ENCODE measurements at places on chromosomes 16 and 17.

DNA sequence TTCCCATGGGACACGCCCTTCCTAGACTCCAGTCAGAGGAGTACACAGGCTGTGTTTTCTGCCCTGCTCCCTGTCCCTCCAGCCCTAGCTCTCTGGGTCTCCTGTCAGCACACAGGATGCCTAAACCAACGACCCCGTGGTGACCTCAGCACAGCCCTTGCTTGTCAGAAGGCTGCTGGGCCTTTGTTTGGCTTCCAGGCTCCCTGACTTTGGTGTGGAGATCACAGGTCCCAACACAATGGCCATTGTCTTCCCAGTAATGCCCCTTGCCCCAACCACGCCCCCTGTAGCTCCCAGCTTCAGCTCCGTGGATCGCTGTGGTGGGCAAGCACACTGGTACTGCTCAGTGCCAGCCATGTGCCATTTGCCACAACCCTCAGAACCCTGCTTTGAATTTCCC, 15.0 kb downstream of the HNF1B start:
- no peak for DNase-seq

DNA sequence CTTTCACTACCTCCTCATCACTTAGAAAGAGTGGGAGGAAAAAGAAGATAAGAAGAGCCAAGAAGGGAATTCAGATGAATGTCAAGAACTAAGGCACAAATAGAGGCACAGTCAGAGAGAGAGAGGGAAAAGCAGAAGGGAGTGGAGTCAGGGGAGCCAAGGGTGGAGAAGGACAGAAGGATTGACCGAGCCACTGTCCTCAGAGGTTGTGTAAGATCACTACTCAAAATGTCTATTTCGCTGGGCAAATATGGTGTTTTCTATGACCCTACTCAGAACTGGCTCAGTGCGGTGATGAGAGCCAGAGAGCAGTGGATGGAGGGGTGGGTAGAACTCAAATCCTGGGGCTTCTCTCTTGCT, 139.2 kb upstream of the HS3ST2 start:
- no peak for DNase-seq

DNA sequence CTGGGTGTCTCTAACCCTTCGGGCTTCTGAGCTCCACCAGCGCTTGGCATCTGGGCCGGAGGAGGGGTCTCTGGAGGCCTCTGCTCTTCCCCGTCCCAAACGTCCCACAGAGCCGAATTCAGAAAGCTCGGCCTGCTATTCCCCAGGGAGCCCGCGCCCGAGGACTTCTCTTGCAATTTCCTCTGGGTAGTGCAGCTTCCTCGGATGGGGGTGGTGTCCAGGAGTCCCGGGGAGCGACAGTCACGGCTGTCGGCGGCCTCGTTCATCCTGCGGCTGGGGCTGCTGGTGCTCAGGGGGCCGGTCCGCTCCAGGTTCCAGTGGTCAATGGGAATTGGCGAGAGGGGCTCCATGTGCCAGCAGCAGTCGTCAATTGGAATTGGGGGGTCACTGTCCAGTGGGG, 11.8 kb upstream of the NLRC3 start:
- DNase-seq = no peak

DNA sequence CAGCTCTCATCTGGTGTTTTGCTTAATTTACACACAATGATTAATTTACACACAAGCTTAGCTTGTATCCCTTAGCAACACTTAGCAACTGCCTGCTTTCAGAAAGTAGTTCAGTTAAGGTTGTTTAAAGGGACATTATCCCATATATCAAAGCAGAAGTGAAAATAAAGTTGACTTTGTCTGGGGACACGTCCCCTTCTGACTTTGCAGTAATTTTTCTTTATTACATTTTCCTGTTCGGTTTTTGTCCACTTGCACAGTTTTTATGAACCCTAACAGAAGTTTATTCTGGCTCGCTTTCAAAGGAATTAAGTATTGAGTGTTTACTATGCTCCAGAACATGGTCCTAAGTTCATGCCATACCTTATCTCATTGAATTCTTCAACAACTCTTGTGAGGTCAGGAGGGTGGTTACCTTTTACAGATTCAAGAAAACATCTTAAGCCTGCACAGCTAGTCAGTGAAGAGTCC, 41.5 kb downstream of the ARHGAP44 start:
- DNase-seq = no peak

GRCh38 chr17:41530062-41531048, 2.2 kb upstream of the KRT19 start:
- peak; percentile 96 for DNase-seq

DNA sequence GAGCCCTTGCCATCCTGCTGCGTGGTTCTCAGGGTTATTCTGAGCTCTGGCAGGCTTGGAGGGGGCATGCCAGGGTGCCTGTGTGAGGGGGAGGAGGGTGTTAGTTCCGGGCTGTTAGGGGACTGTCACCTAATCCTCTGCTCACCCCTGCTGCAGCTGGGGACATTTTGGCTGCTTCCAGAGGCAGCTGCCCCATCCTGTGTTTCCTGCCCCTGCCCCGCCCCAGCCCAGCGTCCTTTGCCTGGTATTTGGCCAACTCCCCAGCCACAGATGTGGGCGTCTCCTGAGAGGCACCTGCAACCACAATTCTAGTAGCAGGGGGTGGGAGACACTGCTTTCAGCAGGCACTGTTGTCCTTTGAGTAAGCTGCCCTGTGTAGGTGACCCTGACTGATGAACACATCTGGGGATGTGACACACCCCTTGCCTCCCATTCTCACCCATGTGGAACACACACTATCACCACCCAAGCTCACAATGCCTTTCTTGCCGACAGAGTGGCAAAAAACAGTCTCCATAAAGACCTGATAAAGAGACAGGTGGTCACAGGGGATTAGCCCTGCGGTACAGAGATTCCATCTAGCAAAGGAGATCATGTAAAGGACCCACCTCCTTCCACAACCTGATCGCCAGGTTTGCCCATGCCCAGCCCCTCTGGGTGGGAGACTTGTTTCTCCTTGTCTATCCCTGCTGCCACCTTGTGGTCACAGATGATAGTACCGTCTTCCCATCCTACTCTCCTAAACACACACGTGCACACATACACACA, at the start of gene CHRNE:
CHRNE (minus strand) TSS at position 48 of the 768 bp plus-strand sequence; CDS start at position 13, 35 bp downstream.
- peak; percentile 76 for DNase-seq

GRCh38 chr17:62805234-62805633, 2.9 kb downstream of the MARCHF10 start:
- no peak for DNase-seq

DNA sequence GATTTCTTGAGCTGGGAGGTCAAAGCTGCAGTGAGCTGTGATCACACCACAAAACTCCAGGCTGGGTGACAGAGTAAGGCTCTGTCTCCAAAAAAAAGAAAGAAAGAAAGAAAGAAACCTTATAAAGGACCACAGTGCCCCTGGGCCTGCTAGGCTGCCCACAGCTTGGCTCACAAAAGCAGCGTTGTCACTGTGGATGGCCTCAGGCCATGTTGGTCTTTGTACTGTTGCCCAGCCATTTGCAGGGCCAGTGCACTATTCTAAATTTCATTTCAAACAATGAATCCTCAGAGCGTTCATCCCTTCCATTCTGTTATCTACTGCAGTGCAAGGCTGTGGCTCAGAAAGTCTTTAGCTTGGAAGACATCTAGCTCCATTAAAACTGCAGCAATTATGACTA, 208.4 kb downstream of the SLC39A11 start:
- DNase-seq = no peak

GRCh38 chr17:74053712-74054078, 149.8 kb upstream of the RPL38 start:
- no peak for DNase-seq

DNA sequence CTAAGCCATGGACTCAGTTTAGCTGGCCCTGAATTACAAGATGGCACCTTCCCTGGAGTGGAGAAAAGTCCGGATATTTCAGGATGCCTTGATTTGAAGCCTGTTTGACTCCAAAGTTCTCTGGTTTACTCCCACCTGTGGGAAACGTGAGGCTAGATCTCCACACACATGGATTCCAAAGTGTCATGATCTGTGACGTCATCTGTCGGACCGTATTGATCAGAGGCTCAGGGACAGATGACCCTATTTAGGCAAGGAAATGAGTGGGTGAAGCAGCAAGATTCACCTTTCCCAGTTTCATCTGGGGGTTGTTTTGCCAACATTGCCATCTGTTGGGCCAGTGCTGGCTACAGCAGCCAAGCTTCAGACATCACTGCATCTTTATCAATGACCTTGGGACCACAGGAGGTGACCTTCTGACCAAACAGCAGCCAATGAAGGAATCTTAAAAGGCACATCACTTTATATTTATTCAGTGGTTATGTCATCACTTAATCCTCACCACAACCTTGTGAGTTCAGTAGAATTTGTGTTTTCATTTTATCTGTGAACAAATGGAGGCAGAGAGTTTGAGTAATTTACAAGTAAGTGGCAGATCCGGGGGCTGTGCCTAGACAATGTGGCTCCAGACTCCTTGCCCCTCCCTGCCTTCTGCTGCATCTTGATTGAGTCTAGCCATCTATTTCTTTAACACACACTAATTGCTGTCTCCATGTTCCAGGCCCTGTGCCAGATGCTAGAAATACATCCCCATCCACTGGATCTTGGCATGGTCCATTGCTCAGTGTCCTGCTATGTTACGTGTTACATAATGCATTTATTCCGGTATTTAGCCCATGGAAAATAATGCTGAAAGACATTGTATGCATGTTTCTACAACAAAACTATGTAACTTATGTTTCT, 1.5 kb upstream of the CDH13 start:
- no peak for DNase-seq

DNA sequence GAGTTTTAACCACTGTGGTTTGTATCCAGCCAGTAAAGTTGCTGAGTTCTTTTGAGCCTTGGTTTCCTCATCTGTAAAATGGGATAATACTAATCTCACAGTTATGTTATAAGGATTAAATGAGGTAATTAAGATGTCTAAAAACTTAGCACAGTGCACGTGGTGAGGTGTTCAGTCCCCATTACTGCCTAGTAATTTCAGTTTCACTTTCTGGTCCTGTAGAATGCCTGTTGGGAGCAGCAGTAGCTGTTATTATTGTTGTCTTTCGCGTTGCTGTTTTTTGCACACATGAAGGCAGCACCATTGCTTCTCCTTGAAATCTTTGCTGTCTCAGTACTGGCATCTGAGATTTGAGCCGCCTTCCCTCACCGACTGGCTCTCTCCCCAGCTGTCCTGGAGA, 182.4 kb downstream of the DNAH9 start:
- no peak for DNase-seq

DNA sequence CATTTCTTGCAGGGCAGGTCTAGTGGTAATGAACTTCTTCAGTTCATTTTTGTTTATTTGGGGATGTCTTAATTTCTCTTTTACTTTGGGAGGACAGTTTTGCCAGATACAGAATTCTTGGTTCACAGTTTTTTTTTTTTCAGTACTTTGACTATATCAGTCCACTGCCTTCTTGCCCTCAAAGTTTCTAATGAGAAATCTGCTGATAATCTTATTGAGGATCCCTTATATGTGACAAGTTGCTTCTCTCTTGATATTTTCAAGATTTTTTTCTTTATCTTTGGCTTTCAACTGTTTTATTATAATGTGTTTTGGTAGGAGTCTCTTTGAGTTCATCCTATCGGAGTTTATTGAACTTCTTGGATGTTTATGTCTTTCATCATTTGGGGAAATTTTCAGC, 42.8 kb downstream of the CLEC19A start:
- no peak for DNase-seq

GRCh38 chr17:80717720-80718083, 173.1 kb downstream of the RPTOR start:
- no peak for DNase-seq

GRCh38 chr17:2611627-2612026, 18.2 kb downstream of the PAFAH1B1 start:
- DNase-seq = no peak

- DNase-seq = no peak
These were observed 19.7 kb downstream of the MYH11 start for GRCh38 chr16:15836965-15837611.

- no peak for DNase-seq
These were observed 302.7 kb upstream of the MYOCD start for GRCh38 chr17:12362853-12363455.

DNA sequence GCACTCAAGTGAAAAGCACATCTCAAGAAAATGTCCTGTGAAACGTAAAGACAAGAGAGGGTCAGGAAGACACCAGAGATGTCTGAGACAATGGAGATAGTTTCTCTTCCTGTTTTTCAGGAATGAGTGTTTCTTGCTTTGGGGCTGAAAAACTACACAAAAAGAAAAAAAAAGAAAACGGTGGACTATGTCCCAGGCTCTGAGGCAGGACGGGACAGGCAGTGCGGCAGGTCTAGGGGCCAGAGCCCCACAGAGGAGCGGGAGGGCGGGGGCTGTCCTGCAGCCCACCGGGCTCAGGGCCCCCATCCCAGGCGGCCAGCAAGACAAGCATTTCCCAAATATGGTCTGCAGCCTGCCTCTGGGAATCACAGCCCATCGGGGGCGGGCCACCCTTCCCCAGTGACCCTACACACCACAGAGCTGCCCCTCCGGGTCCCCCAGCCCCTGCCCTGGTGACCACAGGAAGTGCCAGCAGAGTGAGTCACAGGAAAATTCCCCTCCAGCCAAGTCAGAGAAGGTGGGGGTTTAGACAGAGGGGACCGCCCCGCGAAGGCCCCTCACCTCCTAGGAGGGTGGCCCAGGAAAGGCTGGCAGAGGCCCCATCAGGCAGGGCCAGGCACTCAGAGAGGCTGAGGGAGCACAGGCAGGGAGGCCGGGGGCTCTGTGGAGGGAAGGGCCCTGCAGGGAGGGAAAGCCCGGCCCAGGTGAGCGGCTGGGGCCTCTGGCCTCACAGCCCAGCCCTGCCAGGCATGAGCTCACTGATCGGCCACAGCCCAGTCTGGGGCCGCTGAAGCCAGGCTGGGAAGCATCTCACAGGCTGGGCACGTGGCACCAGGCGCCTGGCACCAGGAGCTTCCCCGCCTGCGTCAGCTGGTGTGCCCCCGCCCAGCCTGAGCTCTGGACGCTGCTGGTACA, 6.3 kb downstream of the BCAR1 start:
- peak; percentile 96 for DNase-seq

- DNase-seq = no peak
These were observed 13.8 kb downstream of the AANAT start for GRCh38 chr17:76481071-76481655.

DNA sequence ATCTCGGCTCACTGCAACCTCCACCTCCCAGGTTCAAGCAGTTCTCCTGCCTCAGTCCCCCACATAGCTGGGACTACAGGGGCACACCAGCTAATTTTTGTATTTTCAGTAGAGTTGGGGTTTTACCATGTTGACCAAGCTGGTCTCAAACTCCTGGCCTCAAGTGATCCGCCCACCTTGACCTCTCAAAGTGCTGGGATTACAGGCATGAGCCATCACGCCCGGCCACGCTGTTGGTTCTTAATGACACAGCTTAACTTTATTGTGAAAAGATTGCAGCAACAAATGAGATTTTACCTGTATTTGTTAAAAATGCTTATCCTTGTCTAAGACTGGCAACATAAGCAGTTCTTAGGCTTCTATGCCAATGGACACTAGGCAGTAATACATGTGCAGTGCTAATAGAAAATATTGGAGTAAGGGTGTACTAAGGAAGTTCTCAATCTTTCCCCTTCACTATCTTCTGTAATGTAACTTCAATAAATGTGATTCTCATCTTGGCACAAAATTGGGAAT, 2.9 kb downstream of the UBB start:
- DNase-seq = no peak

Measured in brain microvascular endothelial cell (primary cell).